ENCODE measurements at places on chromosomes 13 and 19.
A peak's percentile ranks its signal among the peaks of the same experiment; 100 is the strongest.

GRCh38 chr19:33825556-33825955 is 28.9 kb downstream of the KCTD15 start:
- no peak for DNase-seq

DNA sequence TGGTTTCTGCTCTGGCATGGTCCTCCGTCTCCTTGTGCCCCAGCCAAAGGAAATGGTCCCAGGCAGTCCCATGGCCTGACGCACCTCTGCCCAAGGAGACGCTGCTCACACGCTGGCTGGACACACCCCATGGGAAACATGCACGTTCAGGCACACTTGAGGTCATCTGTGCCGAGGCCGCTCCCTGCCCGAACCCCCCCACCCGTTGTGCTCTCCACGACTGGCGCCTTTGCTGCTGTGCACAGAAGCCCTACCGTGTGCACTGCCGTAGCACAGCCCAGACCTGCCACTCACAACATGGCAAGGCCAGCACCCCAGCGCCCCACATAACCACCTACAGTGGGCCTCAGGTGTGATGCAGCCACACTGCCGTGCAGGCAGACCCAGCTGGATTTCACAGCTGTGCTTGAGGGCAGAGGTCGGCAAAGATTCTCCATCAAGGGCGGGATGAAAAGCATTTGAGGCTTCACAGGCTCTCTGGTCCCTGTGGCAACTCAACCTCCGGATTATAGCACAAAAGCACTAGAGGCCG is 65.7 kb downstream of the SPACA7 start:
- no peak for DNase-seq

DNA sequence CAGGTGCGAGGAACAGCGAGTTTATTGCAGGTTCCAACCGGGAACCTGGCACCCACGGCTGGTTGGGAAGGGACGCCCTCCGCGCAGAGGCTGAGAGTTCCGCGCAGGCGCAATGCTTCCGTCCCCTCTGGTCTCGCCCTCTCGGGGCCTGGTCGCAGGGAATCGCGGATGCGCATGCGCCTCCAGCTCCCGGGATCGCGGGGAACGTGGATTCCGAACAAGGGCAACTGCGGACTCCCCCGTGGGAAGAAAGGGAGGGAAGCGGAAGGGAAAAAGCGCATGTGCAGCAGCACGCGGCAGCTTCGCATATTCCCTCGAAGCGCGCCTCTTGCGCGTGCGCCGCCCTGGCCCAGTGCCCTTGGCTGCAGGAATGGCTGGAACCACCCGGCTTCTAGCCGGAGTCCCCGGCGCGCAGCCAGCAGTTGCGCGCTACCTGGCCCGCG is 1.1 kb downstream of the TSSK6 start:
- no peak for DNase-seq

DNA sequence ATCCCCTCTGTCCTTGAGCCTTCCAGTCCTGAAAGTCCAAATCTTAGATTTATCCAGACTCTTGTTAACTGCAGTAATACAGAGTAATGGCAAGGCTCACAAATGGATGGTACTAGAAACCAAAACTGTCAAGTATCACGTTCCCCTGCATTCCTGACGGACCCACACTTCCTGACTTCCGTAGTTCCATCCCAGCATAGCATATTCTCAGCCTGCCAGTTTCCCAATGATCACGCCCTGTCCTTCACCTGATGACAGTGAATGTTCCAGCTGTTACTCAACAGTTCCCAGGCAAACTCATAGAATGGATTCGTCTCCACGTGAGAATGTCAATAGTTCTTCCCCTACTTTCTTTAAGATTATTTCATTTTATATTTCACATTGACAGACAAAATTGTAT is 33.6 kb downstream of the SLC7A1 start:
- DNase-seq: no peak

GRCh38 chr19:45419396-45419795 is 4.3 kb downstream of the ERCC1 start:
- DNase-seq: peak; percentile 31

- DNase-seq: no peak
These were observed 132.2 kb downstream of the FREM2 start for GRCh38 chr13:38819053-38819452.
